ENCODE measurements at places on chromosomes 6 and 20.

DNA sequence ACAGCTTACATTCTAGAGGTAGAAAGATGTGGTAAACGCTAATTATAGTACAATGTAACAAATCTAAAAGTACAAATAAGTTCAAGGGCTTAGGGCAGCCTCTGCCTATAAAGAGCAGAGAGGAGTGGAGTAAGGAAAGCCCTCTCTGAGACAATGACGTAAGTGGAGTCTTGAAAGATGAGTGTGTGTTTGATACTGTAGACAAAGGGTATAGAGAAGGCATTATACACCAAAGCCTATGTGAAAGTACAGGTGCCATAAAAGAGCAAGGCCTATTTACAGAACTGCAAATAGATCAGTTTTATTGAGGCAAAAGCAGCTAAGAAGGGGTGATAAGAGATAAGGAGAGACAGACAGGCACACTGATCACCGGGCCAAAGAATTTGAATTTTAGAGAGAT lies 10.9 kb downstream of the GOPC start:
- no peak for DNase-seq

- no peak for DNase-seq
These were observed at the start of gene SLC18B1 for GRCh38 chr6:132797951-132798868. TSS of gene SLC18B1 (minus strand) at chr6:132798637. CDS start at chr6:132798456, 181 bp downstream.

GRCh38 chr6:18509871-18510643 lies 122.9 kb downstream of the RNF144B start:
- no peak for DNase-seq

GRCh38 chr20:50318710-50319109 lies 128.1 kb downstream of the CEBPB start:
- no peak for DNase-seq

DNA sequence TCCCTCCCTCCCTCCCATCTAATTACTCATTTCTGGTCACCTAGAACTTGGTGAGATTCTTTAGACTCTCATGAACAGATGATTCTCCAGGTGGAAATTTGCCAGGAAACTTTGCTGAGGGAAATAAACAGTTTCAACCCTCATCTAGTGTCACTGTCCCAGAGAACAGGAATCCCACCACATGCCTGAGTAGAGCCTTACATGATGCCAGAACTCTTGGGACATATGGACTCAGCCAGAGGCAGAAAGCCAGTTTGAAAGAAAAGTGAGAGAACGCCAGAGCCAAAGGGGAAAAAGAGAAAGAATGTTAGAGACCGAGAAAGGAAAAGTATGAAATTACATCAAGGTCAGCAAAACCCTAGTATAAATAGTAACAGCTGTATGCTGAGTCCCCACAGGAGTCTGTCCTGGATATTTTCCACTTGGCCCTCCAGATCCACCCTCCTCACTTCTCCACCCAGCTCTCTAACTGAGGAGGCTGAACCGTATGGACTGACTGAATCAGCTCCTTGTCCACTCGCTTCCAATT lies 127.5 kb upstream of the COL21A1 start:
- DNase-seq: no peak

- DNase-seq: no peak
These were observed 16.0 kb downstream of the WDR27 start for GRCh38 chr6:169685860-169686259.

- DNase-seq: no peak
These were observed 23.9 kb upstream of the E2F3 start for GRCh38 chr6:20377623-20378265.

DNA sequence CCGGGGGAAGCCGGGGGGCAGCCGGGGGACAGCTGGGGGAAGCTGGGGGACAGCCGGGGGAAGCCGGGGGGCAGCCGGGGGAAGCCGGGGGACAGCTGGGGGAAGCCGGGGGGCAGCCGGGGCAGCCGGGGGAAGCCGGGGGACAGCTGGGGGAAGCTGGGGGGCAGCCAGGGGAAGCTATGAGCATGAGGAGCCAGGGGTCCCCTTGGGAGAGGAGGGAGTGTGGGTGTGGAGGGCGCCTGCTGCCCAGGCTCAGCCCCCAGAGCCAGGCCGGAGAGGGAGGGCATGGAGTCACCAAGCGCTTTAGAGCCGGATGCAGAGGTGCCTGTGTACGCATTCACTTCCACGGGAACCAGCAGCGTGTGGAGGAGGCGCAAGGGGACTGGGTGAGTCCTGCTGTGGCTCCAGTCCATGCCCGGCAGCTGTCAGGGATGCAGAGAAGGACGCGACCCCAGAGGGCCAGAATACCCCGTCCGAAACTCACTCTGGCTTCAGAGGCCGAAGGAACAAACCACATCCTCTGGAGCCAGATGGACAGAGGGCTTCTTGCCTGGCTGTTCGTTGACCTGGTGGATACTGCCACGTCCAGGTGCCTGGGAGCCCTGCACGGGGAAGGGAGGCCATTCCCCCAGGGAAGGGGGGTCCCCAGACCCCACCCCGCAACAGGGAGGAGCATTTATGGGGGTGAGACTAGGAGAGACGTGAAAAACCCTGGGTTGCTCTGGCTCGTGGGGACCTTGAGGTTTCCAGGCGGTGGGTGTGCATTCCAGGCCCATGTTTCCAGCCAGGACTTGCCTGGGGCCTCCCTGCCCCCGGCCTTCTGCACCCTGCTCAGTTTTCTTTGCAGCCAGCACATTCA lies 26.5 kb upstream of the DACT2 start:
- DNase-seq: no peak

Data from NCI-H2081 treated with DMSO at 0.1 percent for 48 hours (cell line).